Fibroblast of the aortic adventitia (primary cell): ENCODE measurements at places on chromosomes 2 and 18. TPM values are rescaled to one million over a fixed set of nuclear protein-coding genes. Genes with fewer than 3 reads are reported as not detected.

Gene IL36G
- total RNA-seq = not detected in 2 replicates

Gene SCYGR8
- not detected in 2 replicates for total RNA-seq

Gene FAM110C
- not detected in 2 replicates for total RNA-seq

Gene NEUROD1
- total RNA-seq = not detected in 2 replicates

Gene RAB12
- 64.9 and 67.4 TPM in 2 replicates for total RNA-seq

Gene PLEKHH2
- total RNA-seq = 5.4 and 20.0 TPM in 2 replicates

Gene PLGLB2
- total RNA-seq = 2.3 TPM in 1 of 2 replicates, not detected in the other

Gene TP53I3
- 22.3 and 38.7 TPM in 2 replicates for total RNA-seq

Gene PSD4
- total RNA-seq = 0.82 and 5.1 TPM in 2 replicates

Gene EMILIN1
- total RNA-seq = 81.3 and 153 TPM in 2 replicates

Gene HK2
- total RNA-seq = 20.0 and 35.4 TPM in 2 replicates

Gene LHCGR
- total RNA-seq = 0.25 TPM in 1 of 2 replicates, not detected in the other

Gene EMX1
- total RNA-seq = not detected in 2 replicates

Gene C2orf66
- total RNA-seq = 0.27 TPM in 1 of 2 replicates, not detected in the other

Gene XIRP2
- total RNA-seq = 0.09 TPM in 1 of 2 replicates, not detected in the other

Gene EPAS1
- 41.5 and 45.6 TPM in 2 replicates for total RNA-seq

Gene COL3A1
- total RNA-seq = 1,653 and 14,045 TPM in 2 replicates

Gene MBP
- 25.8 and 54.1 TPM in 2 replicates for total RNA-seq

Gene PJVK
- total RNA-seq = 1.6 and 2.3 TPM in 2 replicates

Gene RGPD5
- total RNA-seq = 15.5 and 18.2 TPM in 2 replicates

Gene PRSS56
- total RNA-seq = not detected in 2 replicates

Gene FBXO41
- 0.18 and 1.6 TPM in 2 replicates for total RNA-seq

Gene MYOM1
- 0.90 and 7.5 TPM in 2 replicates for total RNA-seq

Gene TBR1
- total RNA-seq = not detected in 2 replicates

Gene RGPD4
- 0.16 TPM in 1 of 2 replicates, not detected in the other for total RNA-seq

Gene FEV
- not detected in 2 replicates for total RNA-seq

Gene USP34
- total RNA-seq = 130 and 147 TPM in 2 replicates

Gene EVX2
- total RNA-seq = not detected in 2 replicates

Gene SERPINB10
- total RNA-seq = not detected in 2 replicates

Gene TRIM43
- not detected in 2 replicates for total RNA-seq

Gene ZNF513
- 7.3 and 19.2 TPM in 2 replicates for total RNA-seq

Gene LYPD6B
- 0.18 TPM in 1 of 2 replicates, not detected in the other for total RNA-seq

Gene STPG4
- 0.09 TPM in 1 of 2 replicates, not detected in the other for total RNA-seq
